SIG-M5 (cell line): ENCODE measurements at places on chromosomes 4 and X.

GRCh38 chr4:54898656-54899340 lies 226.6 kb downstream of the KDR start:
- no peak for DNase-seq

DNA sequence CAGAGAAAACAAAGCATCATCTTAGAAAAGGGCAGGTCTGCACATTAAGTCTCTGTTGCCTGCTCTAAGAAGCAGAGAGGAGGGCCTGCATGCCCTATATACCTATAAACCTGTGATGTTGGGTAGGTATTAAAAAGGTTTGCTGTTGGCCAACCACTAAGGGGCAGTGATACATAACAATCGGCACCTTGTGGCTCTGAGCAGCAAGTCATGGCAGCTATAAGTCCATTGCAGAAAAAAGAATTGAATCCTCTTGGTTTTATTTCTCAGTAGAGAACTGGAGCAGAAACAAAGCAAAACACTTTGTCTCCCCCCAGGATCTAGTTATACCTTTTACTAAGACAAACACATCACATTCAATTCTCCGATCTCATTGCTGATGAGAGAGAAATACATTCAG lies 1364.4 kb downstream of the STIM2 start:
- no peak for DNase-seq

DNA sequence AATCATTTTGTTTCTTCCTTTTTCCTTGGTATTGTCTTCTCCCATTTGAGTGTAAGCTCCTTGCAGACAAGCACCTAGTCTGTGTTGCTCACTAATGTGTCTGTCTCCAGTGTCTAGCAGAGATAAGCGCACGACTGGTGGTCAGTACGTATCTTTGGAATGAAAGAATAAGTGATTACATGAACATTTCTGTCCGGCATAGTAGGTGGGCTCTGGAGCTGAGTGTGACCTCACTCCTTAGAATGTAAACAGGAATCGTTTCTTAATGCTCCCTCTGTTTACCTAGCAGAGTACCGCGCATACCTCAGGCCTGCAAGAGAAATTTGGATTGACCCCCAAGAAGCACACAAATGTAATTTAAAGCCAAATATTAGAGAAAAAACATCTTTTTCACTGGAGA lies 235.4 kb downstream of the MAML3 start:
- DNase-seq: no peak

DNA sequence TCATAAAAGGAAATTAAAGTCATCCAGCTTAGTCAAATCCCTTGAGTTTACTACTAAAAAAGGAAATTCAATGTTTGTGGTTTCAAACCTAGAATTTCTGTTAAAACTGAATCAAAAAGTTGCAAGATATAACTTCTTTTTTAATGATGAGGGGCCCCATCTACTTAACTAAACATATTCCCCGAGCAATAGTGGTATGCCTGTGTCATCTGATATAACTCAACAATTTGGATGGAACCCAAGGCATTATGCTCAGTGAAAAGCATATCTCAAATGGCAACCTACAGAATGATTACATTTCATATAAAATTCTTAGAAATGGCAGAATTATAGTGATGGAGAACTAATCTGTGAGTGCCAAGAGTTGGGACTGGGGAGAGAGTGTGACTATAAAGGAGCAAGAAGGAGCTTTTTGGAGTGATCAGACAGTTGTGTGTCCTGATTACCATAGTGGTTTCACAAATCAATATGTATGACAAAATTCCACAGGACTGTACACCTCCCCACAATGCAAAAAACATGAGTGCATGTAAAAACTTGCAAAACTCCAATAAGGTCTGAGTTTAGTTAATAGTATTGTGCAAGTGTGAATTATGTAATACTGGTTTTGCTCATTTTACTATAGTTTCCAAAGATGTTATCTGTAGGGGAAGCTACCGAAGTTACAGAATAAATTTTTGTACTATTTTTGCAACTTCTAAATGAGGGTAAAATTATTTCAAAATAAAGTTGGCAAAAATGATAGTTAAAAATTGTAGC lies 323.2 kb downstream of the ARHGAP24 start:
- DNase-seq: no peak

GRCh38 chrX:7108030-7108429 lies 39.5 kb upstream of the STS start:
- DNase-seq: no peak

GRCh38 chr4:158259955-158260575 lies 49.8 kb downstream of the TMEM144 start:
- DNase-seq: no peak

DNA sequence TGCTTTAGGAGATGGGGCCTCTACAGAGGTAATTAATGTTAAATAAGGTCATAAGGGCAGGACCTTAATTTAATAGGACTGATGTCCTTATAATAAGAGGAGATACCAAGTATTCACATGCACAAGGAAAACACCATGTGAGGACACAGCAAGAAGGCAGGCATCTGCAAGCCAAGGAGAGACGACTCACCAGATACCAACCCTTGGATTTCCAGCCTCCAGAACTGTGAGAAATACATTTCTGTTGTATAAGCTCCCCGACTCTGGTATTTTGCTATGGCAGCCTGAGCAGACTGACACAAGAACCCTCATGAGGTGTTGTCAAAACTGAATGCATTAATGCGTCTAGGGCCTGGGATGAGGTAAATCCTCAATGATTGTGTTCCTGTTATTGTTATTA lies 56.2 kb upstream of the MAPK10 start:
- DNase-seq: no peak

- no peak for DNase-seq
Measured at GRCh38 chr4:55385201-55385649, 10.5 kb upstream of the TMEM165 start.

- no peak for DNase-seq
Measured at GRCh38 chr4:8270912-8271815, 1.6 kb downstream of the HTRA3 start.
